Stimulated activated CD4-positive, alpha-beta T cell treated with anti-CD3 and anti-CD28 coated beads, Interleukin-4, amount 100 ng/mL, for 4 hours (primary cell): ENCODE measurements at places on chromosomes 1 and 21.

- DNase-seq, result no peak
Measured at GRCh38 chr1:176545034-176545639, 82.2 kb downstream of the PAPPA2 start.

GRCh38 chr1:42849944-42850343 is 3.5 kb downstream of the ZNF691 start:
- no peak for DNase-seq

- DNase-seq, result no peak
Measured at GRCh38 chr1:150692720-150693119, 4.2 kb downstream of the GOLPH3L start.

DNA sequence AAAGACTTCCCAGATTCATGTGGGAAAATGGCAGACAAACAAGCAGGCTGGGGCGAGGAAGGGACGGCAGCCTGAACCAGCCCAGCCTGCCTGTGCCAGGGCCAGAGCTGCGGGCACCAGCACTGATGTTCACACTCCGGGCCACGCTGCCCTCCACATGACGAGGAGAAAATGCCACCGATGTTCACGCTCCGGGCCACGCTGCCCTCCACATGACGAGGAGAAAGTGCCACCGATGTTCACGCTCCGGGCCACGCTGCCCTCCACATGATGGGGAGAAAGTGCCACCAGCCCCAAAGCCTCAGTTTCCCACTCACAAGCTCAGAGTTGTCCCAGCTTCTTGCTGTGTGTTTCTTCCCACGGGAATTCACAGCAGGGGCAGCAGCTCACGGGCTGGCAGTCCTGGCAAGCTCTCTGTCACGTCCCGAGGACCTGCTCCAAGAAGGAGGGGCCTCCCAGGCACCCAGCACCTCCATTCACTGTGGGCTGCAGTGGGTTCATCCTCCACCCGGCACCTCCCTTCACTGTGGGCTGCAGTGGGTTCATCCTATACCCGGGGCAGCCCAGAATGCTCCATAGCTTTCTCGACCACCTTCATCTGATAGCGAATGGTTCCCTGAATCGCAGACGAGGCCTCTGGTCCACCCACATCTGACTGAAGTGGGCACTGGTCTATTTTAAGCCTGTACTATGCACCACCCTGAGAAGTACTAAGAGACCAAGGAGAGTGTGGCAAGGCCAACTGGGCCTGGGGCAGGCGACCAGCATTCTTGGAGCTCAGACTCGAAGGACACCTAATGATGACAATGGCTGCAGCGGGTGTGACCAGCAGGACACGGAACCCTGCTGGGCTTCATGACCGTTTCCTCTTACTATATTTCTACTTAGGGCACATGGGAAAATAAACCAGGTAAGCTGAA is 108.8 kb downstream of the NPHP4 start:
- no peak for DNase-seq

- DNase-seq, result no peak
Measured at GRCh38 chr1:24557711-24558131, 1.8 kb downstream of the NCMAP start.

DNA sequence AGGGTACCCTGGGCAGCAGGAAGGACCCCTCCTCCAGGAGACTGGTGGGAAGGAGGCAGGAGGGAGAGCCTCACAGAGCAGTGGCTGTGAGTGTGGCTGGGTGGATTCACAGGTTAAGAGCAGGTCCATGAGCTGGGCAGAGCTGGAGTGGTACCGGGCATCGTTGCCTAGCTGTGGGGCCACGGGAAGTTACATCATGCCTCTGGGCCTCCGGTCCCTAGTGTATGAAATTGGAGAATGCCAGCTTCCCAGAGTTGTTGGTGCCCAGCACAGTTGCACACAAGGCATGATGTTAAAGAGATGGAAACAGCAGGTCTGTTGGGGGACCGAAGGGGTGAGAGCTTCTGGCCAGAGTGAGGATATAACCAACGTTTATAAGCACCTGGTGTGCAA is 18.5 kb downstream of the FOXO6 start:
- no peak for DNase-seq

DNA sequence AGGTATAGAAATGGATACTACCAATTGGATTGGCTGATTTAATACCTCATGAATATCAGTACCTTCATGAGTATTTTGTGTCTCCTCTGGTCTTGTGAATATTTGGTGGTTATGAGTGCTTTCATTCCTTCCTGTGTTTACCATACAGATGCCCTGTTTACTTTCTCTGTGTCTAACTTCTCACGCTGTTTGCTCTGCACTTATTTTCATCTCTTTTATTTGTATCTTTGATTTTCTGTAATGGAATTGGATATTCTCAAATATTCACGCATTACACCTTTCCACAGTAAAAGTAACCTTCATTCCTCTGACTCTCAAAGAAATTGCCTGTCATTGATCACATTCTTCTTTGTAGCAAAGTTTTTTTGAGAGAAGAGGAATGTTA is 16.8 kb downstream of the CNST start:
- no peak for DNase-seq

- DNase-seq, result no peak
Measured at GRCh38 chr1:68228851-68229250, 3.5 kb downstream of the WLS start.

- DNase-seq, result no peak
Measured at GRCh38 chr1:153348511-153349362, at the start of gene PGLYRP4. Gene PGLYRP4, minus strand, starts transcription at chr1:153348841. Its CDS starts 909 bp downstream, at chr1:153347932.

GRCh38 chr1:70386121-70386520 is 24.9 kb upstream of the CTH start:
- no peak for DNase-seq
